Suprapubic skin (tissue), 4 donors: ENCODE measurements at places on chromosomes 13 and 19. TPM values are rescaled to one million over a fixed set of nuclear protein-coding genes. Genes with fewer than 3 reads are reported as not detected.

GRCh38 chr19:5073153-5073844 is 104.4 kb downstream of the KDM4B start:
- no peak for DNase-seq

- no peak for DNase-seq
These were observed 1.4 kb upstream of the ZMYM5 start for GRCh38 chr13:19864746-19865309.

GRCh38 chr19:19280561-19280960 is 7.5 kb upstream of the TM6SF2 start:
- no peak for DNase-seq

Gene CD79A
- total RNA-seq: not detected

Gene CKM
- not detected for total RNA-seq

- DNase-seq: no peak
These were observed 132.5 kb downstream of the ZNF675 start for GRCh38 chr19:23554548-23554947.
